ENCODE measurements at places on chromosomes 1 and 21. TPM values are rescaled to one million over a fixed set of nuclear protein-coding genes. Genes with fewer than 3 reads are reported as not detected.

Gene OLFML2B
- 0.53 TPM for total RNA-seq

Gene FAM163A
- total RNA-seq: not detected

Gene TIAM1
- 0.88 TPM for total RNA-seq

Gene NUDT4B
- 1.2 TPM for total RNA-seq

Gene RXFP4
- not detected for total RNA-seq

Gene UBXN11
- 15.4 TPM for total RNA-seq

Gene GIPC2
- total RNA-seq: 0.07 TPM

Gene IRF2BP2
- 79.2 TPM for total RNA-seq

Gene PAPPA2
- total RNA-seq: 0.01 TPM

Gene SPRR4
- total RNA-seq: not detected

Gene ASTN1
- total RNA-seq: not detected

Gene CFHR4
- total RNA-seq: not detected

Gene TNFAIP8L2
- total RNA-seq: not detected

Gene OR10J1
- not detected for total RNA-seq

Gene GABPB2
- 3.0 TPM for total RNA-seq

Gene SMCP
- total RNA-seq: not detected

Gene CASQ2
- total RNA-seq: not detected

Gene S100A8
- total RNA-seq: not detected

Gene DISP1
- total RNA-seq: 2.1 TPM

Gene LORICRIN
- total RNA-seq: not detected

Gene KRTAP7-1
- total RNA-seq: not detected

Gene GUCA2A
- not detected for total RNA-seq

Gene FAM131C
- total RNA-seq: 17.8 TPM

Gene SIM2
- total RNA-seq: 6.7 TPM

Gene OR2T29
- total RNA-seq: not detected

Gene CBS
- 11.2 TPM for total RNA-seq

Gene MYOM3
- total RNA-seq: 6.7 TPM

Gene SPATA45
- total RNA-seq: not detected

Gene AMY2A
- total RNA-seq: not detected

Gene OR6K6
- total RNA-seq: not detected

Gene WDR64
- not detected for total RNA-seq

Gene GPR3
- 1.8 TPM for total RNA-seq

Gene CD1D
- 0.08 TPM for total RNA-seq

Gene SLC2A5
- 0.50 TPM for total RNA-seq

Gene OPTC
- not detected for total RNA-seq

Gene LHX4
- 0.45 TPM for total RNA-seq

Gene KRTAP21-2
- not detected for total RNA-seq

Gene BRDT
- total RNA-seq: not detected

Gene RCC2
- total RNA-seq: 50.8 TPM

Gene KRTAP19-1
- not detected for total RNA-seq

Gene HPDL
- 3.9 TPM for total RNA-seq

Gene ATP5PF
- total RNA-seq: 245 TPM

Gene ADAMTS5
- total RNA-seq: not detected

Gene LEFTY2
- total RNA-seq: 0.18 TPM

Gene REN
- not detected for total RNA-seq

Gene PRMT6
- total RNA-seq: not detected

Gene LCA5L
- total RNA-seq: 1.8 TPM

Gene CLIC4
- 53.4 TPM for total RNA-seq

Gene RGS18
- total RNA-seq: not detected

Gene STMN1
- total RNA-seq: 222 TPM

Gene TNFRSF9
- total RNA-seq: 2.9 TPM

Gene ADORA3
- total RNA-seq: not detected

Gene ANGPTL3
- total RNA-seq: not detected

Gene NKAIN1
- 1.1 TPM for total RNA-seq

Gene F11R
- 81.0 TPM for total RNA-seq

Gene XCL2
- total RNA-seq: not detected

Gene GPR37L1
- 0.14 TPM for total RNA-seq
